Ascending aorta (tissue), 2 donors: ENCODE measurements at places on chromosomes 4 and X. TPM values are rescaled to one million over a fixed set of nuclear protein-coding genes. Genes with fewer than 3 reads are reported as not detected.
A peak's percentile ranks its signal among the peaks of the same experiment; 100 is the strongest.

DNA sequence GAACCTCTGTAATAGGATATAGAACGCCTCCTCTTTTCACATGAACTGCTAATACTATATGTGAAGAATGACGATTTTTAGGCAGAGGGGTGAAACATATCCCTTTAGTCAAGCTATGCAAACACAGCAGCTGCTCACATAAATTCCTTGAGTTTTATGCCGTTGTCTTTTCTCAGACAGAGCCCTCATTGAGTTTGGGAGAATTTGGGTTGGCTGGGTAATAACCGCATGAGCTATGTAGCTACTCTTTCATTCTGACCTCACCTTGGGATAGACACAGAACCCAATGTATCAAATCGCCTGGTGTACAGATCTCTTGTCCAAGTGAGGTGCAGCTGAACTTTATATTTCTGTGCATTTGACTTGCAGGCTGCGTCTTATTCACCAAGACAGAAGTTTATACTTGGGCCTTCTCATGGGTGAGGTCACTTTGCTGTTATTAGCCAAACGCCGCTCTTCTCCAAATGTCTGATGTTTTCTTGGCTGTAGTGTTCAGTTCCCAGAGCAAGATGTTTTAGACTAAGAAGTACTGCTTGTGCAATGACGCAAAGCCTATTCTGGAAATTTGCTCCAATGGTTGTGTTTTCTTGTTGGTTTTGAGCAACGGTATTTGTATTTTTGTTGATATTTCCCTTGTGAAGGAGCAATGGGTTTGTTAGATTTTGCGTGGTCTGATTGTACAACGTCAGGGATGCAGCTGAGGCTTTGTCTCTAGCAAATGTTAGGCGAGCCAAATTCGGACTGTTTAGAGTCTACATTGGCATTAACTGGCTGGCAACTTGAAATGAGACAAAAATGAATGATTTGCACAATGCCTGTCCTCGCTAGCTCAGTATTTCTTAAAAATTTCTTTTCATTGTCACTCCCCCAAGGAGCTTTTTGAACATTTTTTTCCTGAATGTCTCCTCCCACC, 11.2 kb upstream of the SPARCL1 start:
- H3K4me3 ChIP-seq, result peak overlapping the region; percentile 30
- peak overlapping the region; percentile 79 for H3K27ac ChIP-seq
- no peaks in the 10 kb centered on the region for H3K36me3 ChIP-seq
- peak; percentile 86 for DNase-seq
- no peaks in the 10 kb centered on the region for H3K27me3 ChIP-seq

GRCh38 chr4:139223682-139224317, 46.8 kb upstream of the ELF2 start:
- H3K4me3 ChIP-seq, result no peak overlapping the region
- DNase-seq, result peak; percentile 73
- H3K27ac ChIP-seq, result no peak overlapping the region
- no peaks in the 10 kb centered on the region for H3K4me1 ChIP-seq

AFAP1 gene
- total RNA-seq, result 84.9 TPM

TREX2 gene
- 0.21 TPM for total RNA-seq

GRCh38 chr4:139978692-139979091, 175.3 kb downstream of the MAML3 start:
- H3K36me3 ChIP-seq, result no peaks in the 10 kb centered on the region
- H3K27ac ChIP-seq, result no peak overlapping the region
- peaks cover 4% of the 10 kb centered on the region for H3K4me1 ChIP-seq
- DNase-seq, result no peak

DNA sequence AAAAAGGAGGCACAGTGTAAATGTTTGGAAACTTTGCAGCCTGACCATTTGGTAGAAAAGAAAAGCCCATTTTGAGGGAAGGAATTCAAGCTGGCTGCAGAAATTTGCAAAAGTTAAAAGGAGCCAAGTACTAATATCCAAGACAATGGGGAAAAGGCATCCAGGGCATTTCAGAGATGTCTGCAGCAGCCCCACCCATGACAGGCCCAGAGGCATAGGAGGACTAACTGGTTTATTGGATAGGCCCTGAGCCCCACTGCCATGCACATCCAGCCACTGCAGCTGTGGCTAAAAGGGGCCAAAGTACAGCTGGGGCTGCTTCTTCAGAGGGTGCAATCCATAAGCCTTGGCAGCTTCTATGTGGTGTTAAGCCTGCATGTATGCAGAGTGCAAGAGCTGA, 104.9 kb downstream of the HS3ST1 start:
- no peak overlapping the region for H3K4me3 ChIP-seq
- DNase-seq, result no peak
- H3K36me3 ChIP-seq, result no peaks in the 10 kb centered on the region
- H3K27ac ChIP-seq, result no peak overlapping the region
- H3K27me3 ChIP-seq, result no peaks in the 10 kb centered on the region
